ENCODE measurements at places on chromosomes 13 and 19.

DNA sequence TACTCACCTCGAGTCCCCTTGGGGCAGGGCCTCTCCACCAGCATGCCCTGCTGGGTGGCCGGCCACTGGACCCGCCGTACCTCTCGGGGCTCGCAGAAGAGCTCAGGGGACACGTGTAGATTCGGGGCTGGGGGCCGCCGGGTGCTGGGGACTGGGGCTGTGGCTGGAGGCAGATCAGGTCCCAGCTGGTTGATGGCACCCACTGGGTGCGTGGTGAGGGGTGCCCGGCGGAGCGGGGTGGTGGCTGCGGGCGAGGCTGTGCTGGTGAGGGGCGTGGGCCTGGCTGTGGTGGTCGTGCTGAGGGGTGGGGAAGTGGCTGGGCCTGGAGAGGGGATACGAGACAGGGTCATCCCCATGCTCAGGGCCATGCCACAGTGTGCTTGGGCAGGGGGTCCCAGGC, 24.9 kb upstream of the ASF1B start:
- DNase-seq = no peak

DNA sequence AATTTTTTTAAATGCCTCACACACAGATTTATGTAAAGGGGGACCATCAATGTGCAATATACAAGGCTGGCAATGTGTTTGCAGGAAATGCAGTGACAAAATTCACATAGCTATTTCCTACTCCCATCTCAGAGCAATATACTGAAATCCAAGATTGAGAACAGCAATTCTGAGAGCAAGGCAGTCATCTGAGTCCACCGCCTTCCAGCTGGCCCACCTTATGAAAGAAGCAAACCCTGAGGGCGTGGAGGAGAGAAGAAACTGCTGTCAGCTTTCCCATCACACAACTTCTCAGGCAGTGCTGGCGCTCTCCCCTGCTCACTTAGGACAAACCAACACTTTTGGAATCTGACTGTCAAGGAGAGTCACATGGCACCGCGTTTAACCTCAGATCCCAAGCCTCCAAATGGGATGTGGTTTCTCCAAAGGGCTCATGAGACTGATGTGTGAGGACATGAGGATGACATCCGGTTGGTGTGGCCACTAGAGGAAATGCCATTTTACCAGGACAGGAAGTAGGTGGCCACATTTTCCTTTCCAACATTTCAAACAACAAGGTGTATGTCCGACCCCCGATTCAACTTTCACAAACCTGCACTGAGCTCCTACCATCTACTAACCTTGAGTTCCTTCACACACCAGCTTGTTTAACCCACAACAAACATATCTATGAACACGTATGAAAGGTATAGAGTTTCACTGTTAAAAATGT, 3.7 kb upstream of the DOCK9 start:
- DNase-seq = no peak

DNA sequence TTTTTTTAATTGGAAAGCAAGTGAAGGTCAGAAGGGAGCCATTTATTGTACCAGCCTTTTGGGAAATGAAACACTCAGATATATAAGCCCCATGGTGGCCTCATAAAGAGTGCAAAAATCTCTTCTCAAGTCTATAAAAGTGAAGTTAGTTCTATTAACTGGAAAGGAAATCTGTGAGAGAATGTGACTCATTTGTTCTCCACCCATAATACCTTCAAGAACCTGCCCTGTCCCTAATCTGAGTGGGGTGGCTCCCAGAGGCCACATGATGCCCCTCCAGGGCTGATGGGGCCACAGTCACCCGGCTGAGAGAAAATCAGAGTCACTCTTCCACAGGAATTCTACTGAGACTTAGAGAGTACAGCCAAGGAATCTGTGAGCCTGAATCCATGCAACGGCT, 65.8 kb upstream of the SERP2 start:
- no peak for DNase-seq

- no peak for DNase-seq
Observed at GRCh38 chr13:108495646-108496361, 133.6 kb upstream of the MYO16 start.

DNA sequence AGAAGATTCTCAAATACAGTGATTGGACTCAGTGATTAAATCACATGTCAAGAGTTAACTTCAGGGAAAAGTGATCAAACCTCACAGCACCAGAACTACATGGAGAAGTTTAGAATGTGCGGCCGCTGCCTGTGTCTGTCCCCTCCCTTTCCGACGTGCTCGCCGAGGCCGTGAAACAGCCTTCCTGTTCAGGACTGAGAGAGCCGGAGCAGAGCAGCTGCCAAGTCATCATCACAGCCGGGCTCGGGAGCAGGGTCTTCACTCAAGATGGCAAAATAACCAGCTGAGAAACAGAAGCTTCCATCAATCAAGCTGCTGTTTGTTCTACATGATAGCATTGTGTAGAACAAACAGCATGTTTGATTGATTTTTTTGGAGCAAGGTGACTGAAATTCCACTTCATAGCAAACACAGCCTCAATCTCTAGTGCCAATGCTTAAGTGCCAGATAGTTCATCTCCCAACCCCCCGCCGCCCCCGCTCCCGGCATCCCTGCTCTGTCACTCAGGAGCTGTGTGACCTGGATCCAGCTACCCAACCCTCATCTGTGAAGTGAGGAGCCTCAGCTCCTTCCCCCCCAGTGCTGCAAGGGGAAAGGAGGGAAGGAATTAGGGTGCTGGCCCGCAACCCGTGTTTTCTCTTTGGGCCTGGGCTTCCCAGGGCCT, 70.6 kb downstream of the HSPH1 start:
- no peak for DNase-seq

Data from Kasumi-1 (cell line).